Renal cortex interstitium (tissue), 15 donors: ENCODE measurements at places on chromosomes 7 and 10.

DNA sequence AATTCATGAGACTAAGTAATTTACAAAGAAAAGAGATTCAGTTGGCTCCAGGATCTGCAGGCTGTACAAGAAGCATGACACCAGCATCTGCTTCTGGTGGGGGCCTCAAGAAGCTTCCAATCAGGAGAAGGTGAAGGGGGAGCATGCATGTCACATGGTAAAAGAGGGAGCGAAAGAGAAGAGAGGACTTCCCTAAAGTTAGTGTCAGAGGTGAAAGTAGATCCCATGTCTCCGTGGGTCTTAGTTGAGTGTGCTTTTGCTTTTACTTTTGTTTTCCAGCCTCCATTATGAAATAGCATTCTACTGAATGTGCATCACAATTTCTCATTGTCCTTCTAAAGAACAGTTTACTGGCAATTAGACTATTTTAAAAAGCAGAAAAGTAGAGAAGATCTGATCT lies 213.6 kb upstream of the FZD1 start:
- no peak for DNase-seq

GRCh38 chr10:22931948-22932347 lies 4.1 kb downstream of the ARMC3 start:
- DNase-seq = no peak

- no peak for DNase-seq
Measured at GRCh38 chr10:103463499-103463898, 4.8 kb upstream of the CALHM1 start.

GRCh38 chr7:109956916-109957315 lies 1134.0 kb upstream of the LRRN3 start:
- DNase-seq = no peak

GRCh38 chr10:70829543-70829942 lies 13.8 kb downstream of the SGPL1 start:
- DNase-seq = no peak
